ENCODE measurements at places on chromosomes 11 and 22. TPM values are rescaled to one million over a fixed set of nuclear protein-coding genes. Genes with fewer than 3 reads are reported as not detected.

The TBX10 gene
- total RNA-seq: not detected

The GNB1L gene
- total RNA-seq: 15.0 TPM

The MCM5 gene
- total RNA-seq: 13.4 TPM

The C11orf86 gene
- total RNA-seq: not detected

The SPDYC gene
- not detected for total RNA-seq

The IL17REL gene
- total RNA-seq: not detected

The MYRF gene
- total RNA-seq: under 0.01 TPM

The YAP1 gene
- total RNA-seq: 239 TPM

The OR51I1 gene
- 2.2 TPM for total RNA-seq

The DNAJB13 gene
- total RNA-seq: 0.27 TPM

The FXYD2 gene
- 4.8 TPM for total RNA-seq

The FGF19 gene
- not detected for total RNA-seq

The MRGPRE gene
- total RNA-seq: 1.4 TPM

The MMP10 gene
- not detected for total RNA-seq

The OVCH2 gene
- not detected for total RNA-seq

The OR51D1 gene
- total RNA-seq: not detected

The HPX gene
- not detected for total RNA-seq

The DGCR6 gene
- total RNA-seq: 1.4 TPM
